ENCODE measurements at places on chromosomes 6 and 20. TPM values are rescaled to one million over a fixed set of nuclear protein-coding genes. Genes with fewer than 3 reads are reported as not detected.

- no peak for DNase-seq
- H3K4me3 ChIP-seq = no peak overlapping the region
- no peaks in the 10 kb centered on the region for H3K36me3 ChIP-seq
- no peaks in the 10 kb centered on the region for H3K27me3 ChIP-seq
Observed at GRCh38 chr6:126781582-126781981, 336.9 kb upstream of the RSPO3 start.

DNA sequence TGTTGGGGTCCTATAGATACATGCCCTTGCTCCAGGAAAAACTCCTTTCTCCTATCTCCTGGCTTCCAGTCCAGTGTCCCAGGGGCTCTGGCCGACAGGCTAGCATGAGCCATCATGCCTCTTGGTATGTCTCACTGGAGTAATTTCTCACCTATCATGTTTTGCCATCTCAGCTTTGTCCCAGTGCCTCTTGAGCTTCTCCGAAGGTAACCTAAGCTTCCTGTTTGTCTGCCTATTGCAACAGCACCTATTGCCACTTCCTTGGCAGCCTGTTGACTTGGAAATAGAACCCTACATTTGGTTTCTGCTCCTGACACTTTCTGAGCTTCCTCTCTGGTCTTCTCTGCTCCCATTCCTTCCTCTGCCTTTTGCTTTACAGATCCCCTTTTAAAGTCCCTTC is 197.7 kb downstream of the KCNQ5 start:
- H3K27ac ChIP-seq = no peak overlapping the region
- no peaks in the 10 kb centered on the region for H3K27me3 ChIP-seq
- no peak for DNase-seq

- peaks cover 8% of the 10 kb centered on the region for H3K4me1 ChIP-seq
- no peak for DNase-seq
- H3K4me3 ChIP-seq = no peak overlapping the region
- H3K36me3 ChIP-seq = no peaks in the 10 kb centered on the region
Observed at GRCh38 chr6:11366183-11366933, 133.9 kb upstream of the NEDD9 start.

GRCh38 chr6:36374972-36375371 is 12.5 kb downstream of the ETV7 start:
- DNase-seq = no peak
- H3K36me3 ChIP-seq = no peaks in the 10 kb centered on the region
- H3K27ac ChIP-seq = no peak overlapping the region
- H3K27me3 ChIP-seq = no peaks in the 10 kb centered on the region
- no peaks in the 10 kb centered on the region for H3K4me1 ChIP-seq

GRCh38 chr6:16849988-16850680 is 88.9 kb upstream of the ATXN1 start:
- H3K27ac ChIP-seq = no peak overlapping the region
- no peaks in the 10 kb centered on the region for H3K27me3 ChIP-seq
- no peak overlapping the region for H3K4me3 ChIP-seq
- no peaks in the 10 kb centered on the region for H3K4me1 ChIP-seq

GRCh38 chr6:98695091-98695801 is 139.1 kb upstream of the POU3F2 start:
- H3K4me1 ChIP-seq = no peaks in the 10 kb centered on the region
- no peak overlapping the region for H3K4me3 ChIP-seq
- DNase-seq = no peak
- no peaks in the 10 kb centered on the region for H3K27me3 ChIP-seq

GINS1 gene
- not detected for total RNA-seq

DNA sequence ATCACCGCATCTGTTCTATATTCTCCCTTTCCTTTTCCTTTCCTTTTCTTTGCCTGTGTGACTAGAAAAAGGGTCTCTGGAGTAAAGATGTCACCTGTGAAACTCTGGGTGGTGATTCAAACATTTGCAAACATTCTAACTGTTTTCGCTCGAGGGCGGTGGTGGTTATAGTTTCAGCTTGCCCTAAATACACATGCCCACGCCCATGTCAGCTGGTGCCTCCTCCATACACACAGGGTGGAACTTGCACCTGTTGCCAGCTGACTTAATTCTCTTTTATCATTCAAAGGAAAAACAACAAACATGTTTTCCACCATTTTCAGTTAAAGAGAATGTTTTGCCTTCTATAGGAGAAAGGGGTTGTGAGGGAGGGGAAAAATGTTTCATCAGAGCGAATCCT is 381.9 kb upstream of the ARID1B start:
- no peaks in the 10 kb centered on the region for H3K27me3 ChIP-seq
- no peak for DNase-seq
- H3K27ac ChIP-seq = no peak overlapping the region

DNA sequence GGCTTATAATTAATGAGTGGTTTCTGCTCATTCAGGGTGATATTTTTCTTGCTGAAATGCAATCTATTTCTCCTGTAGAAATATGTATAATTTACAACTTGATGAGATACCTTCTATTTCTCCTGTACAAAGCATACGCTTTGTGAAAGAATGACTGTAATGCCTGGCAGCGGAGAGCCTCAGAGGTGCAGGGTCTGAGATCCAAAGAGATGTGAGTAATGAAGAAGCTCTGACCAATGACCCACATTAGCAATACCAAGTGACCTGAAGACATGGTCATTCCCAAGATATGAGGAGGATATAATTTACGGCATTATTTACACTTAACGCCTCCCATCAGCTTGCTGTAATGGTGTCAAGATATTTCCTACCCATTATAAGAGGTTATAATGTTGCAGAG is 98.4 kb upstream of the RAB32 start:
- no peaks in the 10 kb centered on the region for H3K4me1 ChIP-seq
- no peak overlapping the region for H3K27ac ChIP-seq
- no peak for DNase-seq
- no peaks in the 10 kb centered on the region for H3K36me3 ChIP-seq

DNA sequence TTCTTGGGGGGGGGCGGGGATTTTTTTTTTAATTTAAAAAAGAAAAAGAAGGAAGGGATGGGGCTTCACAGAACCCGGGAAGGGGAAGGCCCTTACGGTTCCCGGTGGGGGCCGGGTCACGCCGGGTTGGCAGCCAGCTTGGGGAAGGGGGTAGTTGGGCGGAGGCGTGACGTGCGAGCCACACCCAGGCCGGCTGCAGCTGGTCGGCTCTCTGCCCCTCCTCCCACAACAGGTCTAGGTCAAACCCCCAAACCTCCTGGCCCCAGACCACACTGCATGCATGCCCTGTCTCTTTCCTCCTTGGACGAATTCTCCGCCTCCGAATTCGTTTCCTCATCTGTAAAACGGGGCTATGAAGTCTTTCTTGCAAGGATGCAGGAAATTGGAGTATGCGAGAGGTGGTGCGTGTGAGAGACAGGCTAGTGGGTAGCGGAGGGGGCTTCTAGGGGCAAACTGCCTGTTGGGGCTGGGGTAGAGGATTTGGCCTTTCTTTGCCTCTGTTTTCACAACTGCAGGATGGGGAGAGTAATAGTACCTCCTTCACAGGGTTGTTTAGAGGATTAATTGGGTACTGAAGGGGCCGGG is 828 bp downstream of the HCK start:
- peaks cover 19% of the 10 kb centered on the region for H3K27me3 ChIP-seq
- H3K4me1 ChIP-seq = peaks cover 6% of the 10 kb centered on the region
- H3K4me3 ChIP-seq = no peak overlapping the region
- H3K27ac ChIP-seq = no peak overlapping the region
- no peak for DNase-seq
- H3K36me3 ChIP-seq = no peaks in the 10 kb centered on the region

GRCh38 chr6:114862064-114862463 is 519.2 kb upstream of the HS3ST5 start:
- no peak for DNase-seq
- H3K27ac ChIP-seq = no peak overlapping the region
- no peaks in the 10 kb centered on the region for H3K36me3 ChIP-seq
- H3K27me3 ChIP-seq = no peaks in the 10 kb centered on the region
- H3K4me1 ChIP-seq = no peaks in the 10 kb centered on the region
- no peak overlapping the region for H3K4me3 ChIP-seq

GRCh38 chr6:14966906-14967711 is 278.8 kb upstream of the JARID2 start:
- no peaks in the 10 kb centered on the region for H3K36me3 ChIP-seq
- no peaks in the 10 kb centered on the region for H3K27me3 ChIP-seq
- H3K27ac ChIP-seq = no peak overlapping the region
- H3K4me1 ChIP-seq = no peaks in the 10 kb centered on the region
- DNase-seq = no peak
- H3K4me3 ChIP-seq = no peak overlapping the region

GRCh38 chr6:41053041-41053440 is at the start of gene APOBEC2:
Gene APOBEC2 (plus strand): TSS chr6:41053202. CDS start chr6:41053348, 146 bp downstream.
- H3K27ac ChIP-seq = no peak within 1 kb of the TSS
- H3K36me3 ChIP-seq = no peaks in the 10 kb centered on the region
- no peak for DNase-seq

DNA sequence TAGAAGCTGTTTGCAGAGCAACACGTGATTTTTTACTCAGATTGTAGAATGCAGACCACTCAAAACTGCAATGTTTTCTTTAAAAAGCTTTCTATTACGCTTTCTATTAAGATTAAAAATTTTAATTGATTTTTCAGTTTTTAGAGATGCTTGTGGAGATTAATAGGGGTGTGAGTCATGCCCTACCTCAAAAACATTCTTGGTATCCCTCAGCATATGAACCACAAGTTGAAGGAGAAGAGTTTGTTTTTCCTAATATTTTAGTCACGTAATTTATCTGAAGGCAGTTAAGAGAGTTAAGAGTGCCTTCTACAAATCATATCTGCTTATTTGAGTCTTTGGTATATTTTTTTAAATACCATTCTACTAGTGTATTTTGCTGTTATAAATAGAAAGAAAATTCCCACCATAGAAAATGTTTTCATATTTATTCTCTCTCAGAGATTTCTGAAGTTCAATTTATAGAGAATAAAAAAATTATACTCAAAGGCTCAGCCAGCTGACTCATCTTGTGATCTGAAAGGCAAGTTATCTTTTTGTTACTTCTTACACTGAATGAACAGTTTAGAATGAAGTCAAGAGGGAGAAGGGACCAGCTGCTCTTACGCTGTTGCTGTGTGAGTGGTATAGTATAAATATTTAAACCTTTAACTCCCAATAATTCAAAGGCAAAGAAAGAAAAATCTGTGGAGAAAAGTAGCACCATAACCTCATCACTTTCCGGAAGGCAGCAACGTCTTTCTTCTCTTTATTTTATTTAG is 7.6 kb downstream of the RIPOR2 start:
- H3K4me1 ChIP-seq = peaks cover 8% of the 10 kb centered on the region
- no peaks in the 10 kb centered on the region for H3K27me3 ChIP-seq
- H3K4me3 ChIP-seq = no peak overlapping the region

MDFI gene
- total RNA-seq = 31.5 TPM

GRCh38 chr6:73858376-73858775 is 162.4 kb downstream of the CD109 start:
- no peaks in the 10 kb centered on the region for H3K4me1 ChIP-seq
- no peaks in the 10 kb centered on the region for H3K27me3 ChIP-seq
- H3K4me3 ChIP-seq = no peak overlapping the region
- H3K36me3 ChIP-seq = no peaks in the 10 kb centered on the region

VGLL2 gene
- not detected for total RNA-seq

ADGRF4 gene
- total RNA-seq = not detected

GRCh38 chr6:12875051-12875450 is 158.5 kb downstream of the PHACTR1 start:
- no peaks in the 10 kb centered on the region for H3K4me1 ChIP-seq
- DNase-seq = no peak
- no peak overlapping the region for H3K4me3 ChIP-seq
- H3K27me3 ChIP-seq = no peaks in the 10 kb centered on the region

MTG2 gene
- total RNA-seq = 32.8 TPM

OLIG3 gene
- not detected for total RNA-seq

DNA sequence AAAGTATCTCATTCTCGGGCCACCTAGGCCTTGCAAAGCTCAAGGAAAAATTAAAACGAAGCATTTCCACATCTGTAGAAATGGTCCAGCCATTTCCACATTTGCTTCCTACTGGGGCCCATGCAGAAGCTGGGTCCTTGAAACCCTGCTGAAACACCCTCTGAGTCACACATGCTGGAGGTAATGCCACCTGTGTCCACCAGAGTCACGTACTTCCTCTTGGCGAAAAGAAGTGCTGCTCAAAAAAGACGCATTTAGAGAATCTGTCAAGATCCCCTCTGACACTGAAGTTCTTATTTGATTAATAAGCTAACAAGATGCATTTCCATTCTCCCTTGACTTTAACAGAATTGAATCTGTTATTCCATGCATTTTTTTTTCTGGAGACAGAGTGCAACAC is 423.2 kb downstream of the PREX1 start:
- no peaks in the 10 kb centered on the region for H3K4me1 ChIP-seq
- DNase-seq = no peak
- H3K4me3 ChIP-seq = no peak overlapping the region
- H3K27ac ChIP-seq = no peak overlapping the region
- H3K27me3 ChIP-seq = no peaks in the 10 kb centered on the region

GRCh38 chr6:116461932-116462885 is 1.0 kb downstream of the CALHM6 start:
- no peaks in the 10 kb centered on the region for H3K36me3 ChIP-seq
- H3K4me3 ChIP-seq = no peak overlapping the region
- no peaks in the 10 kb centered on the region for H3K4me1 ChIP-seq
- H3K27ac ChIP-seq = no peak overlapping the region

LY6G6F gene
- not detected for total RNA-seq

DNA sequence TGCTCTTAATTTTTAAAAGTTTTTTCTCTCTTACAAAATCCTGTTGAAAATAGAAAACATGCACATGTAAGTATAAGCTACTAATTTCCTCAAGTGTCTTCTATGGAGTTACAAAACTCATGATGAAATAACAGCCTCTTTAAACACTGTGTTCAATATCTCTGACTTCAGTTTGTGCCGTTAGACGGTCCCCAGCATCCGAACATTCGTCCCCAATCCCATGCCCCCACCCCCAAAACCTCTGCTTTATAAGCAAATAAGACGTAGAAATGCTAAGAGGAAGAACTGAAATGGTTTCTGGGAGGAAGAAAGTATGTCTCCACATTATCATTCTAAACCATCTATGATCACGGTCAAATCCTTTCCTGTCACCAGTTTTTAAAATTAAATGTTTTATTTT is 31.7 kb upstream of the MYB start:
- H3K4me3 ChIP-seq = no peak overlapping the region
- DNase-seq = no peak
- H3K27me3 ChIP-seq = no peaks in the 10 kb centered on the region

DNA sequence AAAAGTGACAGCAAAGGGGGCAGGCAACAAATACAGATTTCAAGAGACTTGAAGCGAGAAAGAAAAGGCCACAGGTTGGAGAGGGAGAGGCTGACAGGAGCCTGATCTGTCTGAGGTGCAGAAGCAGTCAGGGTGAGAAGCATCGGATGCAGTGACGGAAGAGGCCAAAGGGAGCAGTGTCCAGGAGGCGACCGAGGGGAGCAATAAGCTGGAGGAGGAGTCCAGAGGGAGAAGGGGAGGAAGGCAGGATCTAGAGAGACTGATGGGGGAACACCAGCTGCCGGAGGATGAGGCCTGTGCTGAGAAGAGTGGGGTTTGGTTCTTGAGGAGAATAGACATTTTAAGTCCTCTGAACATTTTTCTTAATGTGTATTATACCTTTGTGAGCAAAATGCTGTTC is 23.8 kb downstream of the FARS2 start:
- no peak overlapping the region for H3K4me3 ChIP-seq
- H3K36me3 ChIP-seq = no peaks in the 10 kb centered on the region
- H3K27ac ChIP-seq = no peak overlapping the region
- no peak for DNase-seq
- H3K4me1 ChIP-seq = no peaks in the 10 kb centered on the region

All from uterus (tissue), 4 donors.